ENCODE measurements at places on chromosomes 6 and 20.

- no peak for DNase-seq
These were observed 251.5 kb downstream of the TSHZ2 start for GRCh38 chr20:53223626-53224172.

- no peak for DNase-seq
These were observed 45.2 kb downstream of the ANKEF1 start for GRCh38 chr20:10079964-10080363.

- DNase-seq, result no peak
These were observed 19.2 kb upstream of the ZSCAN9 start for GRCh38 chr6:28205879-28206278.

DNA sequence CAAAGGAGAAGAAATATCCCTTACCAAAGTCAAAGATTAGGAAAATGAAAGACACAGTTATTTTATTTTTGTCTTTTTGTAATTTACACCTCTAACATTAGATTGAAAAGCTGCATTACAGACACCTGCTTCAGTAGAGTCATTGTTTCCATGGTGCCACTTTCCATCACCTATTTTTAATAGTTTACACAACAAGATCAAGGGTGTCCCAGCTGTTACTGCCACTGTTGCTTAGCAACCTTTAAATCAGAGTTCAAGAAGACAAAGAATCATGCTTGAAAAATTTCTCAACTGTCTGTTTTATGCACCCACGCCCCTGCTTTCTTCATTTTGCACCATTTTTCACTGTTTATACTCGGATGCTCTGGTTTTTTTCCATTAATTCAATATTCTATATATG is 668.2 kb upstream of the GJE1 start:
- DNase-seq, result no peak

- no peak for DNase-seq
These were observed 50.3 kb downstream of the EIF2S2 start for GRCh38 chr20:34061695-34062094.

- DNase-seq, result no peak
These were observed 251.4 kb downstream of the PRL start for GRCh38 chr6:22045261-22045912.

DNA sequence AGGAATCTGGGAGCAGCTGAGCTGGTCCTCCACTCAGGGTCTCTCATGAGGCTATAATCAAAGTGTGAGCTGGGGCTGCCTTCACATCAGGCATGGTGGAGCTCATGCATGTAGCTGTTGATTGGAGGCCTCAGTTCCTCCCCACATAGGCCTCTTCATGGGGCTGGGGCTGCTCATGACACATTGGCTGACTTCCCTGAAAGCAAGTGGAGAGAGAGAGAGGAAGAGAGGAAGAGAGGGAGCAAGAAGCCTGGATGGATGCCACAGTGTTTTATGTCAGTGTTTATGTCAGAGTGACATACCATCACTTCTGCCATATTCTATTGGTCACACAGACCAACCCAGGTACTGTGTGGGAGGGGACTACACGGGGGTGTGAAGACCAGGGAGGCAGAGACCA is 43.8 kb downstream of the EYA2 start:
- DNase-seq, result no peak

GRCh38 chr6:55239099-55239498 is 64.8 kb downstream of the HCRTR2 start:
- peak; percentile 57 for DNase-seq

- DNase-seq, result no peak
These were observed 62.9 kb downstream of the TRMT6 start for GRCh38 chr20:5887386-5887785.

DNA sequence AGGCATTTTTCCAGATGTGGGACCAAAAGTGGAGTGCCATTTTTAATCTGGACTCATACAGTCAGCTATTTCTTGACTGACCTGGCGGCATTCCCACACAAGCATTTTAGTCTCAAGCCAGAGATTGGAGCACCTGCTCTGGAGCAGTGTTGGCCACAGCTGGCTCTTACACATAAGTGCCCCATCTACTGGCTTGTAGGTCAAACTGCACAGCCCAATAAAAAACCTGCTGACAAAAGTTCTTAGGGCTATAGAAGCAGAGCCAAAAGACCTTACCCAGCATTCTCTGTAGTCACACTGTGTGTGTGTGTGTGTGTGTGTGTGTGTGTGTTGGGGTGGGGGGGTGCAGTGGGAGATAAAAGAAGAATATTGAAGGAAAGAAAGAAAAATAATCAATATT is 38.6 kb upstream of the SENP6 start:
- no peak for DNase-seq

GRCh38 chr6:38164671-38165108 is 345.2 kb downstream of the ZFAND3 start:
- no peak for DNase-seq

DNA sequence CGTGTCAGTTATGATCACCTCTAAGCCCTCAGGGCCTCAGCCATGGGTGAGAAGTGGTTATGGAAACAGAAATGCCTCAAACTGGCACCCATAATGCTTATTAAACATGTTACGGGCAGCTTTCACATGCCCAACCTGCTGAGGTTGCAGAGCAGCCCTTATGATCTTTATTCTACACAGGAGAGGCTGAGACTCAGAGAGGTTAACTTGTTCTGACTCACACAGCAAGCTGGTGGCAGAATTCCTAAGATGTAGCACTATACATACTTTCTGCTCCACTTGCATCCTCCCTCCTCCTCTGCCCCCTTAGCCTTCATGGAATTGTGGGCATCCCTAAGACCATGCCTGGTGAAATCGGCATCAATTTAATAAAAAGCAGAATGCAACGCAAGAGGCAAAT is 34.7 kb upstream of the IGF2R start:
- no peak for DNase-seq

- no peak for DNase-seq
These were observed 1.5 kb upstream of the MTO1 start for GRCh38 chr6:73460056-73460455.

DNA sequence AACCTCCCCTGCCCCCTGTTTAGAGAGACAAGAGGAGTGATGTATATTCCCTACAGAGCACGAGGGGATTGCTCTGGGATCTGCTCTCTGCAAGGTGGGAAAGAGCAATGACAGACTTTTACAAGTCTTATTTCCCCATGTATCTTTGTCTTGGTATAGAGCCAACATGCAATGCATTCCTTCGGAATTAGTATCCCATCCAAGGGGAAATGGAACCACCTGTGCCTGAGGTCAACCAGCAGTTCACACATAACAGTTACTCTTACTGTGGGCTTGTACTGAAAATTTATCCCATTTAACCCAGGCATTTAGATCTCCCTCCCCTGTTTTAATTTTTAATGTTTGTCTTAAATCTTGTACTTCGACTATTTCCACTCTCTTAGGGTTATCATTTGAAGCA is 250.4 kb downstream of the C6orf118 start:
- no peak for DNase-seq

- DNase-seq, result no peak
These were observed 141.8 kb downstream of the TMEM200A start for GRCh38 chr6:130507666-130508028.

- no peak for DNase-seq
These were observed 90.8 kb upstream of the OGFRL1 start for GRCh38 chr6:71197780-71198179.

- no peak for DNase-seq
These were observed 18.7 kb downstream of the SESN1 start for GRCh38 chr6:109075934-109076333.

- no peak for DNase-seq
These were observed 339.4 kb downstream of the PLCB1 start for GRCh38 chr20:8471465-8471864.

- DNase-seq, result peak; percentile 42
These were observed 64.3 kb downstream of the MKKS start for GRCh38 chr20:10369723-10370090.

DNA sequence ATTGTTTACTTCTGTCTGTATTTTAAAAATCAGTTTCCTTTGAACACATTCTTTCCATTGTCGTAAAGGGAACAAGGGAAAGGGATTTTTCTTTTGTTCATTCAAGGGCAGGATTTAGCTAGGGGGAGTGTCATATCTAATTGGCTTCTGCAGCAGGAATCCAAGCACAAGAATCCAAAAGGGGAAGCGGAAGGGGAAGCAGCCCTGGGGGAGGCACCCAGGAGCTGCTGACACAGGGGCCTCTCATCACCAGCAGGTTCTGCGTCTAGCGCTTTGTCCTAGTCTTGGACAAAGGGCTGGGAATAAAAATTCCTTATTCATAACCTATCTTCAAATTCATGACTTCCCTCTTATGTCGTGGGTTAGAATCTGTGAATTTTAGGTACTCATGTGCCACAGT is 13.7 kb downstream of the RIPK1 start:
- no peak for DNase-seq

GRCh38 chr20:18839507-18840247 is 26.1 kb downstream of the SCP2D1 start:
- DNase-seq, result no peak

- no peak for DNase-seq
These were observed at the start of gene C6orf58 for GRCh38 chr6:127576874-127577273. C6orf58 (plus strand) TSS chr6:127577174; CDS start chr6:127577186, 12 bp downstream.

GRCh38 chr20:25339608-25340007 is 51.0 kb downstream of the ABHD12 start:
- DNase-seq, result no peak

- no peak for DNase-seq
These were observed 2.9 kb upstream of the TRIM39 start for GRCh38 chr6:30323806-30324205.

DNA sequence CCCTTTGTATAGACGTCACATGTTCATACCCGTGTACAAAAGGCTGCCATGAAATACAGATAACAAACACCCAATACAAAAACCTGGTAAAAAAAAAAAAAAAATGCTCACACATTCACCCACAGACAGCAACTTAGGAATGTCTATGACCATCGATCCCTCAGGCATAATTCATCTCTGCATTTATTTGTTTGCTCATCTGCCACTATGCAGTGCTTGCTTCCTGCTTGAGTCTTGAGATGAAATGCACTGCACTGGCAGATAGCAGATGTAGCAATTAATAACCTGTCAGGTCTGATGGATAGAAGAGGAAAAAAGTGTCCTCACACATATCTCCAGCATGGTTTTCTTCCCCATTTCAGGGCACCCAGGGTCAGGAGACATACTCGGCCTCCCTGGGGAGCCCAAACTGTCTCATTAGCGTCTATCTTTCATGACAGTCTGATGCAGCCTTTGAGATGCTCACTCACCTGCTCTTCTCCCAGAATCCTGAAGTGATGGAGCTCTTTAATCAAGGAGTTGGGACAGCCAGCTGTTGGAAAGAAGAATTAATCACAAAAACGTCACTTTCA is 295.1 kb upstream of the AGPAT4 start:
- DNase-seq, result no peak

DNA sequence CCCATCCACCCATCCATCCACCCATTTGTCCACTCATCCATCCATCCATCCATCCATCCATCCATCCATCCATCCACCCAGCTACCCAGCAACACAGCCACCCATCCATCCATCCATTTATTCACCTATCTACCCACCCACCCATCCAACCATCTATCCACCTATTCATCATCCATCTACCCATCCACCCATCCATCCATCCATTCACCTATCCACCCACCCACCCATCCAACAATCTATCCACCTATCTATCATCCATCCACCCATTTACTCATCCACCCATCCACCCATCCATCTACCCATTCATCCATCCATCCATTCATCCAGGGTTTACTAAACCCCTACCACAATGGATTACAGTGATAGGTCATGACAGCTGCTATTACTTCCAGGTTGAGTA is 7.4 kb downstream of the SERPINB1 start:
- DNase-seq, result no peak

DNA sequence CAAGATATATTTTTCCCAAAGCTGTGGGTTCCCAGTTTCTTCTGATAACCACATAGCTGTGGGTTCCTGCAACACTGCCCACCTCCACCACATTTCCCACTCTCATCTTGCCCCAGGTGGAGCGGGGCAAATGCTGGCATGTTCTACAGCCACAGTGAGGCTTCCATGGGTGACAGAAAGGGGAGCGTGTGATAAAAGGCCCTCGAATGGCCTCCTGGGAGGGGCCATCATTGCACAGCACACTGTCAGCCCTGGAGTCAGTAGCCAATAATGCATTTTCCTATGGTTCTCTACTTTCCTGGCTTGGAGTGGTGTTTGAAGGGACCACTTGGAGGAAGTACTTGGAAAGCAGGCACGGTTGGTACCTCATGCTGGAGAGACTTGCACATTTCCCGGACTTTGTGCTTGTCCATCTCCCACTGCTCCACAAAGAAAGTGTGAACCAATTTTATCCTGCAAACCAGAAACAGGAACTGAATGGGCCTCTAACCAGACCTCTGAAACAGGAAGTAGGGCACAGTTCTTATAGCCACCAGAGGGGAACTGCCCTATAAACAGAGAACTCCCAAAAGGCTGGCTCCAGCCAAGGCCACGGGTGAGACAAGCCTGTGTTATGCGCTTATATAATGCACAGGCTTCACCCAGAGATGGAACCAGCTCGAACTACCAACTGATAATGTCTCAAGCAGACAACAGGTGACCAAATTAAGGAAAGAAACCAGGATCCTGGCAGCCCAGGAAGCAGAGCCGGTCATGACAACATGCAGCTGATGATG is 8.6 kb downstream of the MAP3K5 start:
- DNase-seq, result no peak

DNA sequence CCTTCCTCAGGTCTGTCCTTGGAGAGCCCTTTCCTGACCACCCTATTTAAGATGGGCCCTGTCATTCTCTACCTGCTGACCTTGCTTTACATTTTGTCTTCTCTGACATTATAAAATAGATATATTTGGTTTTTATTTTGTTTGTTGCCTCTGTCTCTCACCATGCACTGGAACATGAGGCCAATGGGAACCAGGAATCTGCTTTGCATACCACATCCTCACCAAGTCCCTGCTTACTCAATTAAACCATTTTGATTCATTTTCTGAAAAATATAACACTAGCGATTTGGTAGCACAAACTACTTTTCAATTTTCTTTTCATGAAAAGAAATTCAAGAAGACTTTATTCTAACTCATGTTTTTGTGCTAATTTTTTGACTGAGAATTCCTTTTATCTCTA is 32.8 kb upstream of the POPDC3 start:
- DNase-seq, result no peak

- no peak for DNase-seq
These were observed 328.2 kb upstream of the JAG1 start for GRCh38 chr20:11001764-11002540.
